ENCODE measurements at places on chromosomes 7 and 10.

GRCh38 chr7:156039971-156040677, 227.9 kb upstream of the SHH start:
- DNase-seq: no peak

DNA sequence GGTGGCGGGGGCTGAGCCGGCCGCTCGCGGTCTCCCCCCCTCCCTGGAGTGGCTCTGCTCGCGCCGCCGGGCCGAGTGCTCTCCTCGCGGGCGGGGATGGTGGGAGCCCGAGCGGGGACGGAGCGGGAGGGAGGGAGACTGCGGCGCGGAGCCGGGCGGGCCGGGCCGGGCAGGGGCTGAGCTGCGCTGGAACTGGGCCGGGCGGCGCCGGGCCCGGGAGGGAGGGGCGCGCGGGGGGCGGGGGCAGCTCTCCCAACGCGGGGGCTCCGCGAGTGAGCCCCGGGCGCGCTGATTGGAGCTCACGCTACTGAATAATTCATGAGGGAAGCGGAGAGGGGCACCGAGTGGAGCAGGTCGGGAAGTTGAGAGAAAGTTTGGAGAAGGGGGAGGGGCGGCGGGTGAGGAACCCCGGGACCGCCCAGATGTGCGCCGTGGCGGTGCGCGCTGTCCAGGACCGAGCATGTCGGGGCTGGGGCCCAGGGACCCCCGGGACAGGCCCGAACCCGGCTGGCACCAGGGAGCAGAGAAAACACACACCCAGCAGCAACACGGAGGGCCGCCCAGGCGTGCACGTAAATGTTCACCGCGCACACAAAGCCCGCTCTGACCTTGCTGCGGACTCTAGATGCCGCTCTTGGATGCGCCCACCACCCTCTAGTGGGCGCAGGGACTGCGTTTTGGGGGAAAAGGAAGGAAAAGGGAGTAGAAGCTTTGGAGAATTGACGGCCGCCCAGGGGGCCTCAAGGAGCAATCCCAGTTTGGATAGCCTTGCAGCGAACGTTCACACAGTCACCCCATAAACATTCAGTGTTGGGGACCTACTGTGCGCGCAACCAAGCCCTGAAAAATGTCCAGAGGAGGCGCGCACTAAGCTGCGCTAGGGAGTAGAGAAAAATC, at the start of gene EPHB4:
Gene EPHB4 (minus strand): TSS at position 194 of the 897 bp plus-strand sequence. CDS start 493 bp downstream, outside the sequence.
- DNase-seq: no peak

DNA sequence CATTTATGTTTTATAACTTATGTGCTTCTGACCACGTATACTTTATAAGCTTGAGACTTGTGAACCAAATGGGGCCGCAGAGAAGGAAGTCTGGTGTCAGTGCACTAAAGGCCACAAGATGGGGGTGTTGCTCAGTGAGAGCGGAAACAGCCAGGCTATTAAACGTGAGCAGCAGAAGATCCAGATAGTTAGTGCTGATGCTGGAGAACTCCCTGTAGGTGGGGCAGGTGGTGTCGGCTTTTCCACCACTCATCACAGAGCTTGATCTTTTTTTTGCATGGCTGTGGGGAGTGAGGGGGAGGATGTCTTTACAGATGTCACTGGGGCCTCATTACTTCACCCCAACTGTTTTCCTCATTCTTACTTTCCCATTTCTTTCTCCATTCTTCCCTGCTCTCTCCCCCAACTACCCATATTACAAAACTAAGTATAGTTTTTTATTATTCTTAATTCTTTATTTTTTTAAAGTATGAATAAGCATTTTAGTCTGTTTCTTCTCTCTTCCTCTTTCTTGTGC, 34.7 kb downstream of the ACADSB start:
- DNase-seq: no peak

DNA sequence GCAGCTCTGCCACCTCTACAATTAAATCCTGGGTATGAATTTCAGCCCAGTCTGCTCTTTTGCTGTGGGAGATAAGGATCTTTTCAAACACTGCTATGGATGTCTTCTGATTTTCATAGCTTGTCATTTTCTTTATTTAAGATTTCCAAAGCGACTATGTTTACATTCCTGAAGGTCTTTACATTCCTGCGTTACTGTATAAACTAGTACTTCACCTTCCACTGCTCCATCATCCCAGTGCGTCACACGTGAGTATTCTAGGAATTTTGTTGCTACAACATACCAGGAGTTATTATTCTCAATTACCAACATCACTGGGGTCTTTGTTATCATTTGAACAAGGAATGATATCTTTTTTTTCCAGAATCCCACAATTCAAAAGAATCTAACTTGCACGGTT, 944.7 kb downstream of the SORCS3 start:
- no peak for DNase-seq
